GM12864 (cell line): ENCODE measurements at places on chromosomes 3 and 15.
A peak's percentile ranks its signal among the peaks of the same experiment; 100 is the strongest.

DNA sequence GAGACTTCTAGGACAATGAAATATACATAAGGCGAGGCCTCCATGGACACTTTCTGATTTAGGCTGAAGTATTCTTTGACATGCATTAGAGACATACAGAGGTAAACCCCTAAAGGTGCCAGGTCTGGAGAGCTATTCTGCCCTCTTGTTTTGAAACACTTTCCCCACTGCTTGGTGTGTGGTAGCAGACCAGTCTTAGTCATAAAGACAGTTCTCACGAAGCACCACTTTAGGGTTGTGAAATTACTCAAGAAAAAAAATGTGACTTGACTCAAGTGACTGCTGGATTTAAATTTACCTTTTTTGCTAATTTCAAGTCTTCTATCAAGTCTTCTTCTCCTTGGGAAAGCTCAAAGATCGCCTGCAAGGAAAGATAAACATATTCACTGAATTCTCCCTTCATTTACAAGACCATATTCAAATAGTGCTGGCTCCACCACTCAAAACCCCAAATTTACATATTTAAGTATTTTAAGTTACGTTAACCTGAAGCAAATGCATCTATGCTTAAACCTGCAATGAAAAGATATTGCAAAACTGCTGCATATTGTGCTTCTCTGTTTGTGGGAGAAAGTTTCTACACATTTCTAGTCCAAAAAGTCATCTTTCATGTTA, 48.4 kb downstream of the ARHGEF3 start:
- peak; percentile 44 for DNase-seq

GRCh38 chr15:88627463-88627862, 6.3 kb downstream of the AEN start:
- no peak for DNase-seq

GRCh38 chr15:84949845-84950569, 31.6 kb upstream of the PDE8A start:
- no peak for DNase-seq

GRCh38 chr3:186959029-186959624, 28.8 kb downstream of the ST6GAL1 start:
- DNase-seq: no peak

- no peak for DNase-seq
These were observed 118.2 kb downstream of the EFHB start for GRCh38 chr3:19815805-19816204.

DNA sequence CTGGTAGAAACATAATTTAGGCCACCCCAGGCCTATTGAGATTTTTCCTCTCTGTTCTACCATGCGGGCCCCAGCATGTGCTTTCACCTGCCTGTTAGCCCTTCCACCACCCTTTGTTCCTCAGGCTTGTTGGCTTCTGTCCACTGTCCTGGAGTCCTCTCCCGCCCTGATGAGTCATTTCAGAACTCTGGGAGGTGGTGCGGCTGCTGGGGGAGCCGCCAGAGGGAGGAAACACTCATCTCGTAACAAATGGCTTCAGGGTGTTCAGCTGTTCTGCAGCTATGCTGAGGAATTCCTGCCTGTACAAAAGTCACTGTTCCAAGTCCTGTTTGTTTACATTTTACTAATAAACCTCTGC, 36.3 kb downstream of the LRTM1 start:
- no peak for DNase-seq

DNA sequence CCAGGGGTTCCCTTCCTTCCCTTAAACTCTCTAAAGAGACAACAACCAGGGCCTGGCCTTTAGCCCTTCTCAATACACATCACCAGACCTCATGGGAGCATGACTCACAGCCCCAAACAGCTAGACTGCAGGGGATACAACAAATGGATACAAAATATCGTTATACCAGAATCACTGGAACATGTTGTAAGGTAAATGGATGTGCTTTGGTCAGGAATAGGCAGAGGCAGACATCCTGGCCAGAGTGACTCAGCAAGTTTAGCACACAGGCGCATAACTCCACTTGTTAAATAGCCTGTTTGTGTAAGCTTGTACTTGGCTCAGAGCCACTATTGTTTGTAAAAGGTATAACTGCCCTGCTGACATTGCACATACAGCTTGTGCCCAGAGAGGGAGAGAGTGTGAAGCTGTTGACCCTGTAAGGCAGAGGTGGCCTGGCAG, 18.3 kb downstream of the TMED3 start:
- DNase-seq: no peak

GRCh38 chr3:157294953-157295352, 135.0 kb upstream of the CCNL1 start:
- no peak for DNase-seq
